ENCODE measurements at places on chromosomes 3 and 15.

- DNase-seq = no peak
Measured at GRCh38 chr15:63948436-63948835, 97.8 kb downstream of the DAPK2 start.

- no peak for DNase-seq
Measured at GRCh38 chr3:120049881-120050539, 44.2 kb downstream of the GSK3B start.

GRCh38 chr15:69606921-69607500, 154.4 kb downstream of the RPLP1 start:
- DNase-seq = no peak

GRCh38 chr15:32641517-32642059, at the start of gene SCG5:
Gene SCG5, plus strand, starts transcription at chr15:32641710. Its CDS starts 1,883 bp downstream, at chr15:32643593.
- DNase-seq = no peak

DNA sequence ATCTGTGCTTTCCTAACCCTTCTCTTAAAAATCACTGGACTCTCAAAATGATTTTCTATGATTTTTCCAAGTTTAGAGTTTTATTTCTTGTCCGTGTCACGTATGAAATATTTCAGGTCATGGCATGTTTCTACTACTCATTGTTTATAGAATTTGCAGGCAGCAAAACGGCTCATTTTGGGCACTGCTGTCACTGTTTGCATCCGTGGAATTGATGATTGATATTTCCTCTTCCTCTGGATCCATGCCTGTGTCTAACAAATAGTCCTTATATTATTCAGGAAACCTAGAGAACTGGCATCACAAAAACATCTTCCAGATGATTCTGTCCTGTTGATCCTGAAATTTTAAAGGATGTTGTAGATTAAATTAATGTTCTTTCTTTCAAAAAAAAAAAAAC, 47.6 kb downstream of the LARS2 start:
- DNase-seq = no peak

Data from activated gamma-delta T cell treated with anti-CD3 and anti-CD28 coated beads, Interleukin-2, amount 50 U/mL, for 16 hours (primary cell).